T-helper 22 cell (primary cell): ENCODE measurements at places on chromosomes 5 and 9.

DNA sequence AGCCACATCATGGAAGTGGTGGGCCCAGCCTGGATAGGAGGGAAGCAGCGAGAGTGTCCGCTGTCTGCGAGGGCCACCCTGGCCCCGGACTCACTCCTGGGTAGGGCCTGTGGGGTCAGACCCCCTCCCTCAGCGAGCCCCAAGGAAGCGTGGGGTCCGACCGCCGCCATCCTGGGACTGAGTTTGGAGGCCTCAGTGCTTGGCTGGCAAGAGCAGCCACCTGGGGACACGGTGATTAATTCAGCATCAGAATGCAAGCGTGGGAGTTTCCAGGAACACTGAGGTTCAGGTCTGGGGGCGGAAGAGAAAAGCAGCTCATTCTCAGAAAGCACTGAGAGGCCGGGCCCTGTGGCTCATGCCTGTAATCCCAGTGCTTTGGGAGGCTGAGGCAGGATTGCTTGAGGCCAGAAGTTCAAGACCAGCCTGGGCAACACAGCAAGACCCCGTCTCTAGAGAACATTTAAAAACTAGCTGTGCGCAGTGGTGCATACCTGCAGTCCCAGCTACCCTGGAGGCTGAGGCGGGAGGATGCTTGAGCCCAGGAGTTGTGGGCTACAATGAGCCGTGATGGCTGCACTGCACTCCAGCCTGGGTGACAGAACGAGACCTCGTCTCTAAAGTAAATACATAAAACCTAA is 18.3 kb upstream of the CAMSAP1 start:
- DNase-seq = no peak

- no peak for DNase-seq
Observed at GRCh38 chr9:96680812-96681499, 25.8 kb upstream of the PRXL2C start.

DNA sequence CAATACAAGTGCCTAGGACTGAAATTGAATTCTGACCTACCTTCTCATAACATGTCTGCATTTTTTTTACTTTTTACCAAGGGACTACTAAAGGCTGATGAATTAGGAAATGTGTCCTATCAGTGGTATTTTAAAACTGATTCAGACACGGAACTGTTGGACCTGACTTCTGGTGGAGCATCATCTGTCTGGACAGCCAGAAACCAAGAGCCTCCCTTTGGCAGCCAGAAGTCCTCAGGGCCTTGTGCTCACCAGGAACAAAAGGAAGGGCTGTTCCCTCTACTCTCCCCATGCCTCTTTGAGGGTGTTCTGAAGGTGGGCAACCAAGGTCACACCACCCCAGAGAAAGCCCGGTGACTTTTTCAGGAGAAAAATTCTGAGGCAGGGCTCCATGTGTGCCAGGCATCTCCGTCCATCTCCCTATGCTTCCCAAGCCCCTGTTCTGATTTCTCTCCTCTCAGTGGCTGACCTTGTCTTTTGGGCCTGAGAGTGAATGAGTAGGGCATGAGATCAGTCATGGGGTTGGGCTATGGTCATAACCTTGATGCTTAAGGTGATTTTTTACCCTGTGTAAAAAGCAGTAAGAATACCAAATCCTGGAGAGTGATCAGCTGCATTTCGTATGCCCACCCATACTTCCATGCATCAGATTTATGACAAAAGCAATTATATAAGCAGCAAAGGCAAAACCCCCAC is 143.7 kb downstream of the SCAMP1 start:
- DNase-seq = no peak

- no peak for DNase-seq
Observed at GRCh38 chr9:136173648-136174290, 31.2 kb downstream of the LHX3 start.

- DNase-seq = no peak
Observed at GRCh38 chr5:68318955-68319705, 103.6 kb downstream of the PIK3R1 start.
